Epithelial cell of proximal tubule (primary cell): ENCODE measurements at places on chromosomes 1 and 21. TPM values are rescaled to one million over a fixed set of nuclear protein-coding genes. Genes with fewer than 3 reads are reported as not detected.

Gene DISC1
- total RNA-seq, result 3.1 and 4.0 TPM in 2 replicates

Gene KLHDC7A
- total RNA-seq, result 0.98 and 1.6 TPM in 2 replicates

Gene AMY1B
- total RNA-seq, result not detected in 2 replicates

Gene S100B
- not detected in 2 replicates for total RNA-seq

Gene UBASH3A
- not detected in 2 replicates for total RNA-seq

Gene TAS1R1
- not detected in 2 replicates for total RNA-seq

Gene CLIC6
- 0.58 and 1.3 TPM in 2 replicates for total RNA-seq

Gene FLG2
- not detected in 2 replicates for total RNA-seq

Gene U2AF1
- 24.7 and 61.6 TPM in 2 replicates for total RNA-seq

Gene HEYL
- total RNA-seq, result 0.14 and 1.3 TPM in 2 replicates

DNA sequence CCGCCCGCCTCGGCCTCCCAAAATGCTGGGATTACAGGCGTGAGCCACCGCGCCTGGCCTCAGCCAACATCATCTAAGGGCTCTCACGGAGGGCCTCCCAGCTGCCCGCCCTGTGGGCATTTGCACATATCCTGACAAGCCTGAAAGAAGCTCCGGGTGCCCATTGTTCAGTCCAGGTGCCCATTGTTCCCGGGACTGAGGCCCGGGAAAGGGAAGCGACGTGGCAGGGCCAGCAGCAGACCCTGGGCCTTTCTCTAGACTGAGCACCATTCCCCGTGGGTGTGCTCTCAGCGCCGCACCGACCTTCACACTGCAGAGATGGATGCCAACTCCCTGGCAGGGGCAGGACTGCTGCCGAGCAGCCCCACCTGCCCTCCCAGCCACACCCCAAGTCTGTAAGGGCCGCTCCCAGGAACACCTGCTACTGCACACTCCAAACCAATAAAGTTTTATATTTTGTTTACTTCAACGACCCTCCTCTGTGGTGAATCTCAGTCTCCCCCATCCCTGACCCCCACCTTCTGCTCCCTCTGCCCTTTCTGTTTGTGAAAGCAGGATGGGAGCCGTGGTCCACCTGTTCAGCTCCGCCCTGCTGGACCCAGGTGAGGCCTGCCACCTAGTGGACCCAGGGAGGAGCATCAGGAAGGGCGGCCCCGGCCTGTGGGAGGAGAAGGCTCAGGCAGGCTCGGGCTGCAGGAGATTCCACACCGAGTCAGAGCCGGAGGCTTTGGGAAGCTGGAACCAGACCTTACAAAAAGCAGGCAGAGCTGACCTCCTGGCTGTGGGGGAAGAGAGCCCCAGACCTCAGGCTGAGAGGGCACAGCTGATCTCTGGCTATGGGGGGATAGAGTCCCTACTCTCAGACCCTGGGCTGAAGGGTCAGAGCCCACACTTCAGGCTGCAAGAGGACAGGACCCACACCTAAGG lies 1.1 kb upstream of the TMEM82 start:
- no peak for DNase-seq

DNA sequence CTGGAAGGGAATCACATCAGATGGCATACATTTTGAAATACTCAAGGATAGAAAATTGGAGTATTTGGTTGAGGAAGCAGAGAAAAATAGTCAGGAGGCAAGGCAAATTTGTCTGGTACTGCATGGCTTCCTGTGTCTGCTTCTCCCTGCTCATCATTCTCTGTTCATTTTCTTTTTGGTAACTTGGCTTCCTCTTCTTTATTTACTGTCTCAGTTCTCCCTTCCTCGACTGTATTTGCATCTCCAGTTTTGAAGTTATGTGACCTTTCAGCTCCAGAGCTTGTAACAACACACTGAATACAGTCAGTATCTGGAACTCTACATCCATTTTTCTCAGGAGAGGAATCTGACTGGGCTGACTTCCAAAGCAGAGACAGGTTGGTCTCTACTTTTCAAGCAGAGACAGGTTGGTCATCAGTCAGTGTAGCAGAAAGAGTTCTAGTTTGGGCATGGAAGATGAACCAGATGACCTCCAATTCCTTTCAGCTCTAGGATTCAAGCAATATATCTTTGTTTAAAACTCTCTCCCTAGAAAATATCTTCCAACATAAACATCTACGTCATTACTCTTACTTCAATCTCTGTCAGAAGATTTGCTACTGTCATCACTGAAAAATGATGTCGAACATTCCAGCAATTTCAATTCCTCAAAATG lies 571.2 kb downstream of the ADGRL2 start:
- no peak for DNase-seq

- DNase-seq, result no peak
These were observed 102.2 kb downstream of the CASZ1 start for GRCh38 chr1:10694274-10694632.

GRCh38 chr1:147768582-147768981 lies 8.2 kb upstream of the GJA5 start:
- DNase-seq, result no peak

- DNase-seq, result no peak
These were observed 35.8 kb upstream of the AKT3 start for GRCh38 chr1:243885806-243886205.

DNA sequence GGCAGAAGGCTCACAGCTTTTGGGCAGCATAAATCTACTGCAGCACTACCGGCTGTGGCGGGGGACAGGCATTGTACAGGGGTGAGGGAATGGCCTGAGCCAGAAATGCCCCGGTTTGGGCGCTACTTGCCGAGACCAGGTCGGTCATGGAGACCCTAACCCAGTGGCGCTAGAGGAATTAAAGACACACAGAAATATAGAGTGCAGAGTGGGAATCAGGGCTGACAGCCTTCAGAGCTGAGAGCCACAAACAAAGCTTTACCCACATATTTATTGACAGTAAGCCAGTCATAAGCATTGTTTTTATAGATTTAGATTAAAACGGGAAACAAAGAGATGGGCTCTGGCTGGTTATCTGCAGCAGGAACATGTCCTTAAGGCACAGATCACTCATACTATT lies 101.8 kb downstream of the POU2F1 start:
- no peak for DNase-seq

DNA sequence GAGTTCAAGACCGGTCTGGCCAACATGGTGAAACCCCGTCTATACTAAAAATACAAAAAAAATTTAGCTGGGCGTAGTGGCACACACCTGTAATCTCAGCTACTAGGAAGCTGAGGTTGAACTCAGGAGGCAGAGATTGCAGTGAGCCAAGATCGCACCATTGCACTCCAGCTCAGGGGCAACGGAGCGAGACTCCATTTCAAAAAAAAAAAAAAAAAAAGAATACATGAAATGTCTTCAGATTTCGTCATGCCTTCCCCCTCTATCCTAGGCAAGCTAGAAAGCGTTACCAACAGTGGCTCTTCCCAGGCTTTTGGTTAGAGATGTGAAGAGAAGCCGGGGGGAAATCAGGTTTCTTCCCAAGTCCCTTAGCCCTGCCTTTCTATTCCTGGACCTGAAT lies 3.6 kb downstream of the TFF1 start:
- no peak for DNase-seq

DNA sequence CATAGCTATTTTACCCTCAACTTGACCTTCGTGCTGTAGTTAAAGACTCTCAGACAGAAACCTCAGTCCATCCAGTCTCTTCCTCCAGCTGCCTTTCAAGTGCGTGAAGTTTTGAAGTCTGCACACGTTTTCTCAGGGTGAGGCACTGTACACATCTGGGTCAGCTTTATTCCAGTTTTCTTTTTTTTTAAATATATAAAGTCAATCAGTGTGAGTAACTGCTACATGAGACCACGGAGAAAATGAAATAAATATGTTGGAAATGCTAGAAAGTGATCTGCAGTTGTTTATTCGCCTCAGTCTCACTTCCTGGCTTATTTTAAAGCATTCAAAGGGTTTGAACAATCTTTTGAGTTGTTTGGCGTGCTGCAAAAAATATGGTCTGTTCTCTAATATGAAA lies 135.7 kb downstream of the ROR1 start:
- no peak for DNase-seq

DNA sequence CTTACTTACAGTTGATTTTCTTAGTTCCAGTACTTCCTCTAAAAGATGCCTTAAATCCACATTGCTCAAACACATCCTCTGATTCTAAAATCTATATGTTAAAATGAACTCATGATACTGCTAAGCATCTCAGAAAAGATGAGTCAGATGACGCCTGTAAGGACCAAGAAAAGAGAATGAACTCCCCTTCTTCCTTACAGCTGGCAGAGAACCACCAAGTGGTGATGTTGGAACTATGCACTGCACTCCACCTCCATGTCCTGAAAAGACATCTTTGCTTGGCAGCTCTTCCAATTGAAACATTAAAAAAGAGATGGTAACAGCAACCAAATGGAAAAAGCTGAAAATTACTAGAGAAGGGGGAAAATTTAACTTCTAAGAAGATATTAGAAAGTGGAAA lies 648.8 kb downstream of the PTPRC start:
- DNase-seq, result no peak

GRCh38 chr1:108813326-108813725 lies 43.6 kb downstream of the AKNAD1 start:
- DNase-seq, result no peak

DNA sequence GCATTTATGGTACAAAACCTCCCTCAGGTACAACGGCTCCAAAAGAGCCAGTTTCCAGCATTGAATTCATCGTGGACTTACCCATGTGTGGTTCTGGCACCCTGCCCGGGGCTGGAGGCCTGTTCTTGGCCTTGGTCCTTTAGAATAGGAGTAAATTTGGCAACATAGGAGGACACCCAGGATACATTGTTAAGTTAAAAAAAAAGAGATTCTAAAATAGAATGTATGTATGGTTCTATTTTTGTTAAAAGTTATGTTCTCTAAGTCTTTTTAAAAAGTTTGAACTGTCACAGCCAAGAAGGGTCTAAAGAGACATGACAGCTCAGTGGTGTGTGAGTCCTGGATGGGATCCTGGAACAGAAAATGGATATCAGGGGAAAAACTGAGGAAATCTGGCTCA lies 25.9 kb downstream of the EPHX1 start:
- no peak for DNase-seq

DNA sequence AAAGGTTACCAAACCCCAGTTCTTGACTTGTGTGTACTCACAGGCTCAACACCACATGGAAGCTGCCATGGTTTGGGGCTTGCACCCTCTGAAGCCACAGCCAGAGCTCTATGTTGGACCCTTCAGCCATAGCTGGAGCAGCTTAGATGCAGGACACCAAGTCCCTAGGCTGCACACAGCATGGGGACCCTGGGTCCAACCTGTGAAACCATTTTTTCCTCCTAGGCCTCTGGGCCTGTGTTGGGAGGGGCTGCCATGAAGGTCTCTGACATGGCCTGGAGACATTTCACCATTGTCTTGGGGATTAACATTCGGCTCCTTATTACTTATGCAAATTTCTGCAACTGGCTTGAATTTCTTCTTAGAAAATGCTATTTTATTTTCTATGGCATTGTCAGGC lies 62.1 kb upstream of the PRRX1 start:
- DNase-seq, result no peak

DNA sequence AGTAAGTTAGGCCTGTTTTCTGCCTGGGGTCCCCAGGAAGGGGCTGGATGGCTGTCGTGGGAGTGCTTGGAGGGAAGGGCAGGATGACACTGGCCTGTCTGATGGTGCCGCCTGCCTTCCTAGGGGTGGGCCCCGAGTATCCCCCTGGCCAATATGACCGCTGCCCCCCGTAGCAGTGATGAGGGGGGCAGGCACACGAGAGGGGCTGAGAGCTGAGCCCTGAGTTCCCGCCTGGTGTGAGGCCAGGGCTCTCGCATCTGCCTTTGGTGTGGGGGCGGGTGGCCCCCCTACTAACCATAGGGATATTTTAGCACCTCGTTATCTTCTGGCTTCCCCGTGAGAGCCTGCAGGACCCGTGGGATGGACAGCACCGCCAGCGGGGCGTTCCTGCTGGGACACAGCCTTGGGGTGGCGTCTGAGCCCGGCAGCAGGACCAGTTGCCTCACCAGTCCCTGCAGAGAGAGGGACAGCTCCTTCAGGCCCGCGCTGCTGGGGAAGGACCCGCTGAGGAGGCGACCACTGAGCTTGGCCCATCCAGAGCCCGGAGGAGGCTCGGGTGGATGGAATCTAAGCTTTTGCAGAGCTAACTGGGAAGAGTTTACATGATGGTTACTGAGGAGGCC lies 10.4 kb downstream of the KRTAP10-1 start:
- DNase-seq, result no peak

GRCh38 chr1:10160907-10161490 lies 49.4 kb upstream of the KIF1B start:
- DNase-seq, result no peak

DNA sequence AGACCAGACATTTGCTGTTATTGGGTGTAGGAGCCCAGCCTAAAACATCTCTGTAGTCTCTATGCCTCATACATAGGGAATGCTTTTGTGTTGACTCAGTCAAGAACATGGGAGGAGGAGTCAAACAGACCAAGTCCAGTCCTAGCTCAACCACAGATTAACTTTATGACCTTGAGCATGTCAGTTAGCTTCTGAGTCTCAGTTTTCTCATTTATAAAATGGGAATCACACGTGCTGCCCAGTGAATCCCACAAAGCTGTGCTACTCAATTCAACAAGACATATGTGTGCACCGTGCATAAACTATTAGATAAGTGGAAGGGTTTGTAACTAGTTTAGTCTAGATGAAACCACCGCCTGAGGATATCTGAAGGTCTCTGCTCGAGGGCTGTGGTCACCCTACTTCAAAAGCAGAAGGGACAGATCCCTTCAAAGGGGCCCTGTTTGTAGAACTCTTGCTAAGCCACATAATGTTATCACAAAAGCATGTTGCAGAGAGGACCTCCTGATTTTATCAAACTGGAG lies 109.5 kb upstream of the NFIA start:
- DNase-seq, result peak; percentile 36

GRCh38 chr1:234925440-234926263 lies 203.0 kb downstream of the TOMM20 start:
- peak; percentile 100 for DNase-seq

DNA sequence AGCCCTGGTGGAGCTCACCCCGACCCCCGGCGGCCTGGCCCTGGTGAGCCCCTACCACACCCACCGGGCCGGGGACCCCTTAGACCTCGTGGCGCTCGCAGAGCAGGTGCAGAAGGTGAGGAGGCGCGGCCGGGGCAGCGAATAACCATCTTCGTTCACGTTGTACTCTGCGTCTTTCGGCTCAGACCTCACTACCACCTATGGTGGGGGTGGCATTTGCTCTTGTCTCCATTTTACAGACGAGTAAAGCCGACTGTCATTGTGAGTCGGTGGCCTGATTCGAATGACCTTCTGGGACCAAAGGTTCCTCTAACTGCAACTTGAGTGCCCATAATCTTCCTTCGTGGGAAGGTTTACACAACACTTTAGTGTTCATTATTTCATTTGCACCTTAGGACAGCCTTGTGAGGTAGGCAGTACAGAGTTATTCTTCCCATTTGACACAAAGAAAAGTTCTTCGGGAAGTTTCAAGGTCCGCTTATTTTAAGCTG lies 506 bp downstream of the C1orf50 start:
- no peak for DNase-seq

GRCh38 chr1:90671251-90671650 lies 45.9 kb downstream of the BARHL2 start:
- no peak for DNase-seq

GRCh38 chr1:58932859-58933598 lies 149.2 kb upstream of the JUN start:
- peak; percentile 87 for DNase-seq

GRCh38 chr21:46515109-46515508 lies 56.4 kb downstream of the DIP2A start:
- DNase-seq, result no peak
